ENCODE measurements at places on chromosomes 11 and 22.

- DNase-seq, result no peak
Observed at GRCh38 chr11:30772908-30773307, 186.8 kb upstream of the MPPED2 start.

- peak; percentile 86 for DNase-seq
Observed at GRCh38 chr11:16001899-16002426, 354.4 kb downstream of the SOX6 start.

DNA sequence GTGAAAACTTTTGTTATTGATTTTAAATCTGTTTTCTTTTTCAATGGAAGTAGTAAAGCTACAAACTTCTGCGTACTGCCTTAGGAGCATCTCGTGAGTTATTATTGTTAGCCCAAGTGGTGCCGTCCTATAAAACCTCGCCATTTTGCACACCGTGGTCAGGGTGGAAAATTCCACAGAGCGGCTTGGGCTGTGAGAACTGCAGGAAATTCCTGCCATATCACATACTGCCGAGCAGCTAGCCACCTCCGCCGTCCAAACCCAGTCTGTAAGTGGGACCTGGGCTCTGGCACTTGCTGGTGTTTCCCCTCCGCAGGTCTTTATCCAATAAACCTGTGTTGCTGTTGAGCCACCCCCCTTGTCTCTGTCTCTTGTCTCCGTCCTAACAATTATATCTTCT lies 88.0 kb upstream of the POU2AF2 start:
- DNase-seq, result no peak

- DNase-seq, result peak; percentile 42
Observed at GRCh38 chr11:45146072-45147016, at the start of gene PRDM11. Gene PRDM11 (plus strand): TSS chr11:45146639. CDS start chr11:45181767, 35,128 bp downstream.

- no peak for DNase-seq
Observed at GRCh38 chr11:27418356-27418755, 54.2 kb downstream of the LGR4 start.

- peak; percentile 82 for DNase-seq
Observed at GRCh38 chr22:45200860-45201511, 37.3 kb downstream of the NUP50 start.

DNA sequence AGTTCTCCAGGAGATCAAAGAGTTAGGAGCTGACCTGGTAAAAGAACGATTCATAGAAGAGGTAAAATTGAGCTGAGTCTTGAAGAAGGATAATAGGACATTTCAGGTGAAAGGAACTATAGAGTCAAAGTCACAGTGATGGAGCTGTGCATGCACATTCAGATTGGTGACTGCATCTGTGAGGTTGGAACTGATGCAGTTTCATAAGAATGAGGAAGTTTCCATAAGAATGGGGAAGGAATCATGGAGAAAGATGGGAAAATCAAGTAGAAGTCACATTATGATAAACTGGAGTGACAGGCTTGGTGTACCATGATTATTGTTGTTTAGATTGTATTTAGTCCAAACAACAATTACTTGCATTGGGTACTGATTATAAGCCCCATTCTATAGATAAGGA lies 232.2 kb downstream of the FAM76B start:
- no peak for DNase-seq

DNA sequence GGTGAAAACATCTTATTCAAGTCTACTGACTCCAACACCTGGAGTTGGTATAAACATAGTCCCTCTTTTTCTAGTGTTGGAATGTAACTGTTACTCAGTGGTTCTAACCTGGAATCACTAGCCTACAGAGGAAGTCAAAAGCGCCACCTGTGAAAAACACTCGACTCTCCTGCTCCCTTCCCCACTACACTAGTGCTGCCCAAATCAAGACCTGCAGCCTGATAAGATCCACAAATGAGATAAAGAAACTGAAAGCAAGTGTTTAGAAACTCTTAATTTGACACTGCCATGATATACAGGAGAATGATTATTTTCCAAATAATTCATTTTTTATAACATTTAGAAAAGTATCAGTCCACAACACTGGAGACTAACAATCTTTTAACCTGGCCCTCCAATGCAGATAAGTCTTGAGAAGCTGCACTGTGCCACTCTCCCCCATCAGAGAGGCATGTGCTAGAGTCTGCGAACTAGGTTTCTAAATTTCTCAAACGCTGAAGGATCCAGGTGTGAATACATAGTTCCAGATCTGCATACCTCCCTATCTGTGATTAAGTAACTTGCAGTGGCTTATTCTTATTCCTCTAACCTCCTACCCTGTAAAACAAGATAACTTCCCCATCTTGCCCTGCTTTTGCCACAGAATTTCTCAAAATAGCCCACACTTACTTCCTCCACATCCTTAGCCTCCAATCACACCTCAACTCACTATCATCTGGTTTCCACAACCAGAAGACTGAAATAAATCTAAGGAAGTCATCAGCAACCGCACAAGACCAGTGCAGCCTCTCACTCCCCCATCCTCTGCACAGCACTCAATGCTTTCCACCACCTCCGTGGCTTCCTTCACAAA lies 88.1 kb downstream of the RRAS2 start:
- DNase-seq, result no peak

- no peak for DNase-seq
Observed at GRCh38 chr11:118276422-118276821, 12.3 kb upstream of the MPZL2 start.

GRCh38 chr11:117045956-117046355 lies 52.3 kb downstream of the SIK3 start:
- no peak for DNase-seq

- DNase-seq, result no peak
Observed at GRCh38 chr11:46102843-46103242, 18.4 kb downstream of the PHF21A start.

DNA sequence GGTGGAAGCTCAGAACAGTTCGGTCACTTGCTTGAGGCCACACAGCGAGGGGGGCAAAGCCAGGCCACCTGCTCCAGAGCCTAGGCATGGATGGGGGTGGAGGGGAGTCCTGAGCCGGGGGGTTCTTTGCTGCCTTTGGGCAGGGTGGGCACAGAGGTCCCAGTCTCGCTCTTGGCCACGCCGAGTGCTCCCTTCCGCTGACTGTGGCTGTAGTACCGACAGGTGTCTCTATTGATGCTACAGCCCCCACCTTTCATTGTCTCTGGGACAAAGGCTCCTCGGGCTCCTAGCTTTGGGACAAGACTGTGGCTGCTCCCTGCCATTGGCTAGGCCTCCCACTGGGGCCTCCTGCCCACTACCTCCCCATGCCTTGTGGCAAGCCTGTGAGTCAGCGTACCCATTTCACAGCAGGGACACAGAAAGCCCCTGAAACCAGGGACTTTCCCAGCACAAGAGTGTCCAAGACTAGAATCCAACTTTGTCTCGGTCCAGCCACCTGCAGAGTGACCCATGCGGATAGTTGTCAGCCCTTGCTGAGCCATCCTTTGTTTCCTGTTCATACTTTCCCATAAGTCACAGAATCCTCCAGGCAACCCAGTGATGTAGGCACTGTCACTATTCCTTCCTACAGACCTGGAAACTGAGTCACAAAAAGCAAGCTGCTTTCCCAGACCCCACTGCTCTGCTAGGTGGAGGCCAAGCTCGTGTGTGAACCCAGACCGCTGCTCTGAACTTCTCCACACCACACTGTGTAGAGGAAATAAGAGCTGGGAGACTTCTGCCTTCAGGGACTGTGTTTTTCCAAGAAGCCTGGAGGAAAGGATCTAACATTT lies 17.2 kb downstream of the MYEOV start:
- no peak for DNase-seq

DNA sequence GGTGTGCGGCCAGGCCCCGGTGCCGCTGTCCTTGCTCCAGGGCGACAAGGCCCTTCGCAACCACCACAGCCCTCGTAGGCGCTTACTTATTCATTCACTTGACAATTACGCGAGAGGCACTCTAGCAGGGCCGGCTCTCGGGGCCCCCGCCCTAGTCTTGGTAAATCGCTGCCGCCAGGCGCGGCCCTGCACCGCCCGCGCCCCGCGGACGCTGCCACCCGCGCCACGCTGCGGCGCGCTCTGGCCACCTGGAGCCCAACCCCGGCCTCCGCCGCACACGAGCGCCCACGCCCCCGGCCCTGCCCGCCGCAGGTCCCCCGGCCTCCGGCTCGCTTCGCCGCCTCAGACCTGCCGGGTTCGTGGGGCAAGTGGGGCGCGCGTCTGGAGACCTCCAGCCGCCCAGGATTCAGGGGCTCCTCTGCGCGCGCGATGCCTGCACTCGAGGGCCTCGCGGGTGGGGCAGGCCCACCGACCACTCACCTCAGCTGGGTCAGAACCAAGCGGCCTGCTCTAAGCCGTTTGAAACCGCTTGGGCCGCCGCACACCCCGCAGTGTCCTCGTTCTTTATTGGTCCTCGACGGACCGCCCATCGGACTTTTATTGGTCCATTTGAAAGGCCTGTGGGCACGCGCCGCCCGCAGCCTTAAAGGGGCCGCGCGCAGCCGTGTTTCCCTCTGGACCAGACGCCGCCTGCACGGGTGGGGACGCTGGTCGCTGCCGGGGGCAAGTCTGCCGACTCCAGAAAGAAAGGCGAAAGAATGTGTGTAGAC lies at the start of gene CKAP5:
CKAP5 (minus strand) TSS at position 541 of the 770 bp plus-strand sequence. CDS start 25,049 bp downstream, outside the sequence.
- DNase-seq, result peak; percentile 72
